ENCODE measurements at places on chromosomes 1 and 21. TPM values are rescaled to one million over a fixed set of nuclear protein-coding genes. Genes with fewer than 3 reads are reported as not detected.

GRCh38 chr1:73033640-73034039 lies 751.3 kb upstream of the NEGR1 start:
- no peak for DNase-seq

Gene MFAP2
- polyA plus RNA-seq = 78.6 TPM

Gene SWT1
- 6.4 TPM for polyA plus RNA-seq

Gene KLHDC9
- 0.57 TPM for polyA plus RNA-seq

GRCh38 chr21:26408511-26408910 lies 164.6 kb downstream of the CYYR1 start:
- DNase-seq = no peak

GRCh38 chr1:70528590-70529333 lies 117.7 kb downstream of the CTH start:
- DNase-seq = no peak

Gene PTGS2
- polyA plus RNA-seq = 1.3 TPM

Gene RPS27
- polyA plus RNA-seq = 3,622 TPM

DNA sequence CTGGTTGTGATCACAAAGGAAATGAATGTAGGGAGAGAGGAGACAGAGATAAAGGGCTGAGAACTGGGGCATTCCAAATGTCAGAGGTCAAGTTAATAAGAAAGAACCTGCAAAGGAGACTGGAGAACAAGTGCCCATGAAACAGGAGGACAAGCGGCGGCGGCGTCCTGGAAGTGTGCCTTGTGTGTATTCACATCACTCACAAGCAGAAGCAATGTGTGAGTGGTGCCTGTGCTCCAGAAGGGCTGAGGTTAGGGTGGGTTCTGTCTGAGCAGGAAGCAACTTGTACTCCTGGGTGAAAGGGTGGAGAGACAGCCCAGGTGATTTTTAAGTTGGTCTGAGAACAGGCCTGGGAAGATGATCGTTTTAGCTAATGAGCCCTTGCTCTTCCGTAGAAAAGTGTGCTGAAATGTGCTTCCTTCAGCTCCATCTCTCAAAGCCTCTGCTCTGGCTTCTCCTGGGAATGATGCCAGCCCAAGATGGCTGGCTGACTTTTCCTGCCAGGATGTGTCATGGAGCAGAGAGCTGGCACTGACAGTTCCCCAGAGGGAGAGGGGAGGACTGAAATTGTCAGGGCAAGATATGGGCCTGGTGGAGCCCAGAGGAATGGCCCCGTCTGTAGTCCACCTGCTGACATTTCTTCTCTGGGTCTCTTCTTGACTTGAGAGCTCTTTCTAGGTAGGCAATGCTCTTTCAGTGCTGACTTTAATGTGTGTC lies 25.1 kb upstream of the PLEKHA6 start:
- no peak for DNase-seq

- no peak for DNase-seq
Measured at GRCh38 chr1:222653178-222653827, 35.4 kb downstream of the MIA3 start.

- DNase-seq = no peak
Measured at GRCh38 chr1:168373869-168374268, 93.2 kb downstream of the TBX19 start.

DNA sequence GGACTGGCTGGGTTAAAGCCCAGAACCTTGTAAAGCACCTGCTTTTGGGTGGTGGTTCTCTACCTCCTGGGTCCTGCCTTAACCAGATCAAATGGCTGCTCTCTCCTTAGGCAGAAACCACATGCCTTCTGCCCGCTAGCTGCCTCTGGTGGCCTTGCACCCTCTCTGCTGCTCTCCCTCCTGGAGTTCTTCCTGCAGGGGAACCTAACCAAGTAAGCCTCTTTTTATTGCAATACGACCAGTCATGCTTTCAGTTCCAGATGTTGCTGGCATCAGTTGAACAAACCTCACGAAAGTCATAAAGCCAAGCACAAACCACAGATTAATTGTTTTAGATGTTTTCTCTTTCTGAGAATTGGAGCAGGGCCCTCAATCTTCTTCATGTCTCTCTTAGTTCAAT lies 118.9 kb downstream of the GDAP2 start:
- no peak for DNase-seq

Gene TAL1
- polyA plus RNA-seq = 3.3 TPM
